ENCODE measurements at places on chromosomes 7 and 10. TPM values are rescaled to one million over a fixed set of nuclear protein-coding genes. Genes with fewer than 3 reads are reported as not detected.
A peak's percentile ranks its signal among the peaks of the same experiment; 100 is the strongest.

OR13A1 gene
- not detected for total RNA-seq

TRIL gene
- total RNA-seq = 3.2 TPM

KNDC1 gene
- not detected for total RNA-seq

DNA sequence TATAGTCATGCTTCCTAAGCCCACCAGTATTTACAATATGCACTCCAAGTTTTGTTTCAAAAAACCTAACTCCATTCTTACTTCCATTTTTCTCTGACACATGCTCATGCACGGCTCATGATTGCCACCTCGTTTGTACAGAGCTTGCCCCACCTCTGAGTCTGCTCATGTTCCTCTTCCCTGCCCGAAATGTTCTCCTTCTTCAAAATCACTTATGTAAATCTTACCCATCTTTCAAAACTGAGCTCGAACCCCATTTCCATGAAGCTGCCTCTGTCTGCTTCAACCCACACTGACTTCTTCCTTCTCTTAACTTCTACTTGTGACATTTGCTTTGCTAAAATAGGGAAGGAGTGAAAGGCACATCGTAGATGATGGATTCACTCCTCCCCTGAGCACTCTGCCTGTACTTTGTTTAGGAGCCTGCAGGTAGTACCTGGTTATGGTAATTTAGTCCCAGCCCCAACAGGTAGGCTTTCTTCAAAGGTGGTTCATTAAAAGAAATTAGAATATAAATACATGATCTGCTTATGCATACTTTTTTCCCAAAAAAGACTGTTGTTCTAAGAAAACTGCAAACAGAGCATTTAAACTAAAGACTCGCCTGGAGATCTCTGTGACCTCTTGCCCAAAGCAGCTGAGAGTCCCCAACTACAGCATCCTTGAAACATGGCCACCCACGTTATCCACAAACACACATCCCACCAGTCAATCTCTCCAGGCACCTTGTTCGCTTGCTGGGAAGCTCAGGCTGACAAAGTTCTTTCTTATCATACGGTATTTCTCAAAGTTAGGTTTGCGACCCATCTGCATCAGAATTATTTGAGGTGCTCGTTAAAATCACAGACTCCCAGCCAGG is 172.0 kb downstream of the DGKI start:
- no peaks in the 10 kb centered on the region for H3K27me3 ChIP-seq
- H3K27ac ChIP-seq = no peak overlapping the region
- H3K36me3 ChIP-seq = no peaks in the 10 kb centered on the region

DNA sequence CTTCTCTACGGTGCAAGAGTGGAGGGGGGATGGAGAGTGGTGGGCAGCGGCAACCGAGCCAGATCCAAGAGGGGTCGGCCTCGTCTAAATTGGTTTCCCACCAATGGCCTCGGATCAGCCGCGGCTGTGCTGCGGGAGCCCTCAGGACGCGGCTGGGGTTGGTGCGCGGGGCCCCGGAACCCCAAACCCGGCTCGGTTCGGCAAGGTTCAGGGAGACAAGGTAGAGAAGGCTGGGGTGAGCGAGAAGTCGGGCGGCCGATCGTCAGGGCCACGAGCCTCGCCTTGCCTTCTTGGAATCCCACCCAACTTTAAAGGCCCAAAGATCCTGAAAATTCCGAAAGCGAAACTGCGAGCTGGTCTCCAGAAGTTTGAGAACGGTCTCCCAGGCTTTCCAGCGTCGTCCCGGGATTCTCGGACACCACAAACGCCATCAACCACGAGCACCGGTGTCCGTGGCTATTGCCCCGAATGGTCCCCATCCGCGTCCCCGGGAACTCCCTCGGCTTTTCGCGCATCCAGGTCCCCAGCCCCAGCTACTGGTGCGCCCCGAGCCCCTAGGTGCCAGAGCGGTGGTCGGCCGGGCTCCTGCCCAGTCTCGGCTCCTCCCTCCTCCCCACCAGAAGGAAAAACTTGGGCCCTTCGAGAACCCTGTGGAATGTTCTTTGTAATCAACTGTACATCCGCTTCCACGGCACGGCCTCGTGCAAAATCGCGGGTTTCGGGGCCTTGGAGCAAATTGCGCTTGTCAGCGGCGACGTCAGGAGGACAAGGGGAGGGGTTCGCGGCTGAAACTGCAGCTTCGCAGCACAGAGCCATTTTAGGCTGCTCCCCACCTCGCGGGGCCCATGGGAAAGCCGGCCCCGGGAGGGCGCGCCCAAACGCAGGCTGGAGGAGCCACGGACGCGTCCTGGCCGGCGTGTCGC is 3.2 kb downstream of the SFMBT2 start:
- H3K4me3 ChIP-seq = peak overlapping the region; percentile 77
- H3K27ac ChIP-seq = peak overlapping the region; percentile 81
- no peaks in the 10 kb centered on the region for H3K36me3 ChIP-seq
- DNase-seq = peak; percentile 64
- peaks cover 5% of the 10 kb centered on the region for H3K27me3 ChIP-seq

- H3K4me1 ChIP-seq = peaks cover 5% of the 10 kb centered on the region
- peak; percentile 48 for DNase-seq
- no peaks in the 10 kb centered on the region for H3K27me3 ChIP-seq
- no peaks in the 10 kb centered on the region for H3K36me3 ChIP-seq
- no peak overlapping the region for H3K27ac ChIP-seq
Measured at GRCh38 chr7:477626-478220, 41.9 kb downstream of the PDGFA start.

- H3K27me3 ChIP-seq = no peaks in the 10 kb centered on the region
- H3K4me1 ChIP-seq = no peaks in the 10 kb centered on the region
- H3K36me3 ChIP-seq = no peaks in the 10 kb centered on the region
- no peak for DNase-seq
- no peak overlapping the region for H3K4me3 ChIP-seq
Measured at GRCh38 chr10:86068231-86069054, 298.2 kb downstream of the GRID1 start.

C7orf33 gene
- total RNA-seq = not detected

TDRD1 gene
- total RNA-seq = not detected

DNA sequence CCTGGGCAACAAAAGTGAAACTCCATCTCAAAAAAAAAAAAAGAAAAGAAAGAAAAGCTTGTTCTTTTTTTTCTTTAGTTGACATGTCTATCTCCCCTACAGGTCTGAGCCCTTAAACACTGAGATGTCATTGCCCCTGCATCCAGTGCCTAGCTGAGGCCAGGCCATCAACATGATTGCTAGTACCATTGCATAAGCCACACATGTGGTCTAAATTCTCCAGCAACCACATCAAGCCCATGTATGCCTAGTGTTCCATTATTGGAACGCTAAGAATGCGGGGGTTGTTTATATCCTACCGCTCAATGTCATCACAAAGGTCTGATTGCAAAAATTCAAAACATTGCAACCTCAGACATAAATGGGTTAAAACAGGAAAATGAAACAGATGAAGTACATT is 62.7 kb downstream of the NPTX2 start:
- H3K4me1 ChIP-seq = no peaks in the 10 kb centered on the region
- no peak overlapping the region for H3K4me3 ChIP-seq
- DNase-seq = no peak
- no peaks in the 10 kb centered on the region for H3K36me3 ChIP-seq
- no peaks in the 10 kb centered on the region for H3K27me3 ChIP-seq

- no peak overlapping the region for H3K27ac ChIP-seq
- H3K4me1 ChIP-seq = peaks cover 14% of the 10 kb centered on the region
- H3K27me3 ChIP-seq = no peaks in the 10 kb centered on the region
- H3K36me3 ChIP-seq = no peaks in the 10 kb centered on the region
Measured at GRCh38 chr10:29446327-29446726, 157.5 kb downstream of the LYZL1 start.

DNA sequence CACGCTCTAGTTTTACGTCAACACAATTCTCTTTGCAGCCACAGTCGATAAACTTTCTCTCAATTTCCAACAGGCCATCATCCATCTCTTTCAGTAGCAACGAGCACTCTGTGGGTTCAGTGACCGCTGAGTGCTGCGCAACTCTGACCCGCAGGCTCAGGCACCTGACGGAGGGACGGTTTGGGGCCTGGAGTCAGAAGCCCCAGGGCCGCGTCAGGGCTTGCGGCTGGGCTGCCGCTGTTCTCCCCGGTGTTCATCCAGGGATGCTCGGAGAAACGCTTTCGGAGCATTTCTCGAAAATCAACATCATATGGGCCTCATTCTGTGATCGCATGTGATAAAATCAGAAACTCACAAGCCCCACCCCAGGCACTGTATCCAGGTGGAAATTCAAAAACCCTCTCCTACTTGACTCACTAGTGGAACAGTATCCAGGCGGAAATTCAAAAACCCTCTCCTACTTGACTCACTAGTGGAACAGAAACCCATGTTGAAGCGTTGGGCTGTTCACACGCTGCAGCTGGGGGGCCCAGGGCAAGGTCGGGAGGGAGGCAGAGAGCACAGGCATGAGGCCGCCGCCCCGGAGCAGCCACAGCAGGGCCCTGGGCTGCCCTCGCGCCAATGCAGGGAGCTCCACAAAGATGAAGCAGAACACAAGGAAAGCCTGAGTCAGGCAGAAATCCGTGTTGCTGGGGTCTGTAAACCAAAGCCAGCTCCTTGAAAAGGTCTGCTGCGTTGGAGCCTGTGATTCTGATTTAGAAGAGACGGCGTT is 73.3 kb upstream of the NKX6-2 start:
- peak; percentile 26 for DNase-seq
- no peak overlapping the region for H3K4me3 ChIP-seq
- peaks cover 54% of the 10 kb centered on the region for H3K27me3 ChIP-seq
- H3K27ac ChIP-seq = no peak overlapping the region
- H3K4me1 ChIP-seq = no peaks in the 10 kb centered on the region

CALCR gene
- 1.0 TPM for total RNA-seq

DNA sequence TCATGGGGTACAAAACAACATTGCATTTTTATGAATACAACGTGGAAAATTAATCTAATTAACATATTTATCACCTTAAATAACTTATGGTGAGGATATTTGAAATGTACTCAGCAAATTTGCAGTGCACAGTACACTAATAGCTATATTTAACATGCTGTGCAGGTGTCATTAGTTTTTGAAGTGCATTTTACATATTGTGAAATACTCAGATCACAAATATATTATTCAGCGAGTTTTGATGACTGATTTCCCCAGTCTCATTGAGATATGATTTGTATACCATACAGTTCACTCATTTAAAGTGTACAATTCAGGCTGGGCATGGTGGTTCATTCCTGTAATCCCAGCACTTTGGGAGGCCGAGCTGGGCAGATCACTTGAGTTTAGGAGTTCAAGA is 59.5 kb downstream of the TET1 start:
- no peaks in the 10 kb centered on the region for H3K36me3 ChIP-seq
- peaks cover 10% of the 10 kb centered on the region for H3K4me1 ChIP-seq
- no peaks in the 10 kb centered on the region for H3K27me3 ChIP-seq
- no peak overlapping the region for H3K27ac ChIP-seq
- DNase-seq = no peak
- H3K4me3 ChIP-seq = no peak overlapping the region

DNA sequence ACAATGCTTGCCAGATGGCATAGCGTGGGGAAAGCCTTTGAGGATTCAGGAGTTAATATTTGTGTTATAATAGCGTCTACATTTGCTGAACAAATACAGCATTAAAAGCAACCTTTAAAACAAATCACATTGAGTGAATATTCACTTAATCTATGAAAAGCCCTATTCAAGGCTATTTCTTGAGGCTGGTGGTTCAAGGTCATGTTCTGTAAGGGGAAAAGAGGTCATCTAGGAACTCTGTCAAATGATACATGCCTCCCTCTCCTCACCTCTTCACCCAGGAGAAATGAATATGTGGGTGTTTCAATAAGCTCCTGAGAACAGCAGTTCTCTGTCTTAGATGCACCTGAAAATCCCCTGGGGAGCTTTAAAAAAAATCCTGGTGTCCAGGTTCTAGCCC is 303.0 kb downstream of the ELMO1 start:
- DNase-seq = no peak
- no peak overlapping the region for H3K4me3 ChIP-seq
- no peak overlapping the region for H3K27ac ChIP-seq
- H3K36me3 ChIP-seq = no peaks in the 10 kb centered on the region
- no peaks in the 10 kb centered on the region for H3K4me1 ChIP-seq
- no peaks in the 10 kb centered on the region for H3K27me3 ChIP-seq

DNA sequence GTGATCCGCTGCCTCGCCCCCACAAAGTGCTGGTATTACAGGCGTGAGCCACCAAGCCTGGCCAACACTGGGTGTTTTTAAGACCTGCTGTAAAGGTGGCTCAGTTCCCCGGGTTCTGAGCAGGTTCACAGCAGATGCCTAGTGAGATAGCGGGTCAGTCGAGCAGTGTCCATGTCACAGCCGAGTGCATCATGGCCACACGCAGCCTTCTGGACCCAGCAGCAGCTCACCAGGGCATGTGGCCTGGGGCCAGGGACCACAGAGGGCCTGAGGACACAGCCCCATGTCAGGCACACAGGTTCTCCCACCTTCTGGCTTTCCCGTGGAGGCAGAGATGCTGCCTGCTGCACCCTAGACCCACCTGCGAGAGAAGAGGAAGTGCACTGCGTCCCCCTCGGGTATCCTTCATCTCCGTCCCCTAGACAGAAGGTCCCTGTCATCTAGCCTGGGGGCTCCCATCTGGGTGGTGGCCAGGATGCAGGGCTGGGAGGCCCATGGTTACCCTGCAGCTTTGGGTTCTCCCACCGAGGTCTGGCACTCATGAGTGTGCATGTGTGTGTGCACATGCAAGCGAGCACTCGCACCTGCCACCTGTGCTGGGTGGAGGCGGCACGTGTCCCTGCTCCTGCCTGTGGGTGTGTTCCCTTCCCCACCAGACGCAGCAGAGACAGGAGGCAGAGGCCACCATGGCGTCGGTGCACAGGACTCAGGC is 98.6 kb downstream of the NKX6-2 start:
- H3K27ac ChIP-seq = no peak overlapping the region
- H3K4me1 ChIP-seq = no peaks in the 10 kb centered on the region
- H3K36me3 ChIP-seq = peaks cover 4% of the 10 kb centered on the region
- H3K27me3 ChIP-seq = no peaks in the 10 kb centered on the region
- H3K4me3 ChIP-seq = no peak overlapping the region
- DNase-seq = peak; percentile 6

DNA sequence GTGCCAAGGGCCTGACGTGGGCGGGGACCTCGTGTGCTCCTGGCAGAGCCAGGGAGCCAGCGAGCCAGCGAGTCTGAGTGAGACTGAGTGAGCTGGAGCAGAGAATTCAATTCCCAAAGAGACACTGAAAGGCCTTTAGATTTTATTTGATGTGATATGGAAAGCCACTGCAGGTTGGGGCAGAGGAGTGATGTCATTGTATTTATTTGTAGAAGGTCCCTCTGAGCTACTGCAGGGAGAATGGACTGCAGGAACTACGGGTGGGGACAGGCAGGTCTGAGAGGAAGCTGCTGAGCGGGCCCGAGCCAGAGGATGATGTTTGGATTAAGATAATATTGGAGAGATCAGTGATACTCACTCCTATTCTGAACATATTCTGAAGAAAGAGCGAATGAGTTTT is 445.8 kb upstream of the ANKRD30A start:
- no peaks in the 10 kb centered on the region for H3K4me1 ChIP-seq
- DNase-seq = no peak
- no peaks in the 10 kb centered on the region for H3K27me3 ChIP-seq
- no peak overlapping the region for H3K4me3 ChIP-seq

DNA sequence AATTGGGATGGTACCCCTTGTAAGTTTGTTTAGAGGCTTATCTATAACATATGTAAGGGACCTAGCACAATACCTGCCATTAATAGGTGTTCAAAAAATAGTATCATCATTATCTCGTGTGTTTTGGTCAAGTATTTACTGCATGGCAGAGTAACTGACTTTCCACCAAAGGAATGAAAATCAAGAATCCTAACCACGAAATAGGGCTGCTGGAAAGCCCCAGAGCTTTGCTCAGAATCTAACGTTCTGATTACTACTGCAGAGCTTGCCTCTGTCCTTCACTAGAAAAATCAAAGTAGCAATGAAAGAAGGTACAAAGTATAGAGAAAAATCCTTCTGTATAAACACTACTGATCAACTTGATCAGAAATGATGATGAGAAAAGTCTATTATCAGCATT is 34.9 kb downstream of the DCLRE1C start:
- H3K4me1 ChIP-seq = no peaks in the 10 kb centered on the region
- peaks cover 16% of the 10 kb centered on the region for H3K36me3 ChIP-seq
- DNase-seq = no peak
- no peak overlapping the region for H3K27ac ChIP-seq
- no peaks in the 10 kb centered on the region for H3K27me3 ChIP-seq
- H3K4me3 ChIP-seq = no peak overlapping the region
